ENCODE measurements at places on chromosomes 13 and 19. TPM values are rescaled to one million over a fixed set of nuclear protein-coding genes. Genes with fewer than 3 reads are reported as not detected.

- no peak overlapping the region for H3K27ac ChIP-seq
- no peak for DNase-seq
- no peak overlapping the region for H3K4me3 ChIP-seq
- no peaks in the 10 kb centered on the region for H3K27me3 ChIP-seq
Measured at GRCh38 chr19:47549261-47549862, 23.6 kb downstream of the ZNF541 start.

- no peak for DNase-seq
- H3K4me3 ChIP-seq = no peak overlapping the region
- no peaks in the 10 kb centered on the region for H3K4me1 ChIP-seq
- no peak overlapping the region for H3K27ac ChIP-seq
Measured at GRCh38 chr13:99221567-99222239, 21.0 kb downstream of the UBAC2 start.

DNA sequence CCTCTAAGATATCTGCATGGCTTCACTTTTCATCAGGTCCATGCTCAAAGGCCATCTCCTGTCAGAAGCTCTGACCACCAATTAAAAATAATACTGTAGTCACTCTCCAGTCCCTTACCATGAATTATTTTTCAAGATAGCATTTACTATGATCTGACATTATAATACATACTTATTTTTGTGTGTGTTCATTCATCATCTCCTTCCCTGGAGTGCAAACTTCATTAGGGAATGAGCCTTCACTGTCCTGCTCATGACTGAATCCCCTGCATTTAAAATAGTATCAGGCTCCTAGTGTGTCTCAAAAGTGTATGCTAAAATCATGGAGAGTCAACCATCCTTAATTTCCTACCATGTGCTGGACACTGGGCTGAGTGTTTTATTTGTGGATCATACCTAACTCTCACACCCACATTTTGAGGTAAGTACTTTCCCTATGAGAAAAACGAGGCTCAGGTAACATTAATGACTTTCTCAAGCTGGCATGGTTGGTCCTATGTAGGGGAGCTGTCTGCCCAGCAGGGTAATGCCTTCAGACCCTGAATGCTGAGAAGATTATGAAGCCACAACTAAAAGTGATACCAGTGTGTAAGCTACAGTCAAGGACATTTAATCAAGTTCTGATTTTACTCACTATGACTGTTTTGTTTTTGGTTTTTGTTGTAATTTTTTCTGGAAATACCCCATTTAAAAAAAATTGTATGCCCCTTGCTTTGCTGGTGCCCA is 16.3 kb downstream of the PLA2G4C start:
- H3K4me1 ChIP-seq = no peaks in the 10 kb centered on the region
- no peaks in the 10 kb centered on the region for H3K36me3 ChIP-seq
- DNase-seq = no peak
- H3K4me3 ChIP-seq = no peak overlapping the region
- H3K27me3 ChIP-seq = no peaks in the 10 kb centered on the region

DNA sequence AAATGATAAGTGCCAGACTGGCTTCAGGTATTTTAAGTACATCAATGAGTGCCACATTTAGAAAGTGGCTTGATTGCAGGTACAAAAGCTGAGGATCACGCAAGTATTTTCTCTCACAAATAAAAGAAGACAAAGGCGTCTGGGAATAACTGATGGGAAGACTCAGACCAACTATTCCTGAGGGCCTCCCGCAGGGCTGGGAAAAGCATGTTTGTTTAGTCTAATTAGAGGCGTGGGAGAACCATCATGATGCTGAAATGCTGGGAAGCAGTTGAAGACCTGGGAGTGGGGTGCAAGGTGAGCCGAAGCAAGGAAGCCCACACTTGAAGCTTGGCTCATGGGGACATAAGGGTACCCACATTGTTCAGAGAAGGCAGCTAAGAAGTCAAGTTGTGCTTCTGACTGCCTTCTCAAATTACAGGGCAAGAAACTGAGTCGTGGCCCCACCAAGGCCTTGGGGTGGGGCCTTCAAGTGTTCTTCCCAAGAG is 536.0 kb downstream of the MYO16 start:
- no peak overlapping the region for H3K4me3 ChIP-seq
- H3K36me3 ChIP-seq = no peaks in the 10 kb centered on the region
- H3K4me1 ChIP-seq = no peaks in the 10 kb centered on the region

- no peaks in the 10 kb centered on the region for H3K4me1 ChIP-seq
- no peak overlapping the region for H3K4me3 ChIP-seq
- no peaks in the 10 kb centered on the region for H3K27me3 ChIP-seq
- H3K36me3 ChIP-seq = no peaks in the 10 kb centered on the region
- no peak for DNase-seq
Measured at GRCh38 chr13:53562419-53562818, 533.8 kb downstream of the OLFM4 start.

DNA sequence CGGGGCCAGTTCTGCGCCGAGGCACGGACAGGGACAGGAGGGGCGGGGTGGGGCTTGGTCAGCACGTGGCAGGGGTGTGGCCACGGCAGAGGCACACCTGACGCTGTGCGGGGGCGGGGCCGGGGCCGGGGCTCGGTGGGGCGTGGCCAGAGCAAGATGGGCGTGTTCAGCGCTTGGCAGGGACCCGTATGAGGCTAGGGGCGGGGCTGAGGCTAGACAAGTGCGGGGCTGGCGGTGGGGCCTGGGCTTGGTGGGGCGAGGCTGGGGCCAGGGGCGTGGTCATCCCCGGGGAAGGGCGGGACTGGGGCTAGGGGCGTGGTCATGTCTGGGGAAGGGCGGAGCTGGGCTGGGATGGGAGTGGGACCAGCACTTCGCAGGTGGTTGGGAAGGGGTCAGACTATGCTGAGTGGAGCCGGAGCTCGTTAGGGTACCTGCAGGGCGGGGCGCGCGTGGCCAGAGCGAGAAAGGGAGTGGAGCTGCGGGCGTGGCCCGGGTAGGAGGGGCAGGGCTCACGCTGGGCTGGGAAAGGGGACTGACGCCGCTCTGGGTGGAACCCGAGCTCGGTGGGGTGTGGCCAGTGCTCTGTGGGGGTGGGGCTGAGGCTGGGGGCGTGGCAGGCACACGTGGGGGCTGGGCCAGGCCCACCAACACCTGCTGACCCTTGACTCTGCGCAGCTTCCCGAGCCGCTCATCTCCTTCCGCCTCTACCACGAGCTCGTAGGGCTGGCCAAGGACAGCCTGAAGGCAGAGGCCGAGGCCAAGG is 12.8 kb downstream of the POLR2E start:
- no peaks in the 10 kb centered on the region for H3K36me3 ChIP-seq
- H3K27me3 ChIP-seq = no peaks in the 10 kb centered on the region
- no peak overlapping the region for H3K4me3 ChIP-seq

The GAPDHS gene
- not detected for total RNA-seq

DNA sequence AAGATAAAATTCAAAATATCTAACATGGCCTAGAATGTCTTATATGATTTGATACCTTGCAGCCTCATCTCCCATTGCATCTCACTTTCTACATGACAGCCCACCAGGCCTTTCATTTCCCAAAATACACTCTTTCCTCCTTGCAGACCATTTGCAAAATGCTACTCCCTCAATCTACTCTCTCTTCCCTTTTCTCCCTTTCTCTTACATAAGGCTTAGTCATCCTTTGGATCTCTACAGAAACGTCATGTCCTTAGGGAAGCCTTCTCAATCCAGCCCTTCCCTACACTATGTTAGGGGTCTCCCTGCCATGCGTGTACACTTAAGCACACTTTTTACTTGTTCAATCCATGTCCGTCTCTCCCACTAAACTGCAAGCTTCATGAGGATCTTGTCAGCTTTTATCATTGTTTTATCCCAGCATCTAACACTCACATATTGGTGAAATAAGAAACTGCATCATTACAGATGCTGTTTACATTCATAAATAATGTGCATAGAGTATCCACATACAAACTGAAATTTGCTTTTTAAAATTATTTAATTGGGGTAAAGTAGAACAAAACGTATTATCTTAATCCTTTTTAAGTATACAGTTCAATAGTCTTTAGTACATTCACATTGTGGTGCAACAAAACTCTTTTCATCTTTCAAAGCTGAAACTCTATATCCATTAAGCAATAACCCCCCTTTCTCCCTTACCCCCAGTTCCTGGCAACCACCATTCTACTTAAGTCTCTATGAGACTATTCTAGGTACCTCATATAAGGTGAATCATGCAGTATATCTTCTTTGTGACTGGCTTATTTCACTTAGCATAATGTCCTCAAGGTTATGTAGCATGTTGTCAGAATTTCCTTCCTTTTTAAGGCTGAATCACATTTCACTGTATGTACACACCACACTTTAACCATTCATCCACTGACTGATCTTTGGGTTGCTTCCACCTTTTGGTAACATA is 11.5 kb upstream of the WBP4 start:
- no peak overlapping the region for H3K27ac ChIP-seq
- no peaks in the 10 kb centered on the region for H3K4me1 ChIP-seq

- H3K27me3 ChIP-seq = no peaks in the 10 kb centered on the region
- H3K27ac ChIP-seq = no peak overlapping the region
- H3K36me3 ChIP-seq = no peaks in the 10 kb centered on the region
- no peak overlapping the region for H3K4me3 ChIP-seq
- DNase-seq = no peak
Measured at GRCh38 chr19:10921199-10921909, 7.1 kb downstream of the YIPF2 start.

The ABHD13 gene
- 22.3 TPM for total RNA-seq
